Kidney (tissue), 22 donors: ENCODE measurements at places on chromosomes 3 and 15.
A peak's percentile ranks its signal among the peaks of the same experiment; 100 is the strongest.

DNA sequence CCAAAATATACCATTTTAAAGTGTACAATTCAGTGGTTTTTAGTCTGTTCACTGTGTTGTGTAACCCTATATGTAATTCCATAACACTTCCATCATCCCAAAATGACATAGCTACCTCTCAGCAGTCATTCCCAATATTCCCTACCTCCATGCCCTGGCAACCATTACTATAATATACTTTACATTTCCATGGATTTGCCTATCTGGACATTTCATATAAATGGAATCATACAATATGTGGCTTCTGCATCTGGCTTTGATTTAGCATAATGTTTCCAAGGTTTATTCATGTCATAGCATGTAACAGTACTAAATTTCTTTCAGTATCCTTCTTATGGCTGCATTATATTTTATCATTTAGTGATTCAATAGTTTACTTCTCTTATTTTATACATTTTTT, 25.3 kb downstream of the FAM98B start:
- no peak overlapping the region for H3K27ac ChIP-seq
- no peak overlapping the region for H3K4me3 ChIP-seq
- peaks cover 14% of the 10 kb centered on the region for H3K36me3 ChIP-seq
- no peaks in the 10 kb centered on the region for H3K4me1 ChIP-seq
- H3K27me3 ChIP-seq: no peaks in the 10 kb centered on the region

DNA sequence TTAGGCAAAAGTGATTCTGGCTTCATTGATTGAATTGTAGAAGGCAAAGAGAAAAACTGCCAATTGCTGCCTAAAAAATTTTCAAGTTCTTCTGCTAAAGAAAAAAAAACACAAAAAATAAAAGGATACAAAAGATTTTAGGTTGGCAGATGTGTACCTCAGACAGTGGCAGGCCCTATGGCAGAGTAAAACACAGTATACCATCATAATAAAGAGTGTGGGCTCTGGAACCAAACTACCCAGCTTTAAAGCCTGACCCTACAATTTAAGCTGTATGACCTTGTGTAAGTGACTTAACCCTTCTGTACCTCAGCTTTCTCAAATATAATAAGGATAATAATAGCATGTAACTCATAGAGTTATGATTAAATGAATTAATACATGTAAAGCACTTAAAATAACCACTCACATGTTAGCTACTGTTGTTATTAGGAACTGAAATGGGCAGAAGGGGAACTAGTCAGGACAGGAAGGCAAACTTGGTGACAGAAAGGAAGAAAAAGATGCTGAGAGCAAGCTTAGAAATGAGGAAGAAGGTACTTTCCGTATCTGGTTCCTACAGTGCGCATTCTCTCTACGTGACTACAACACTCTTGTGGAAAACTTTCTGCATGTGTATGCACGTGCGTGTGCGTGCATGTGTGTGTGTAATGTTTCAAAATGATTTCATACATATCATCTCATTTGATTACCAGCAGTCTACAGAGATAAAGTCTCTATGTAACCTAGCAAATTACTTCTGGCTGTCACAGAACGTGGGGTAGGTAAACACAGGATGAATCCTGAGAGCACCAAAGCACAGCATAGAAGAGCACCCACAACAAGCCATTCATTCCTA, 13.6 kb upstream of the GATM start:
- H3K4me1 ChIP-seq: peaks cover 5% of the 10 kb centered on the region
- H3K36me3 ChIP-seq: no peaks in the 10 kb centered on the region
- H3K27ac ChIP-seq: no peak overlapping the region
- H3K27me3 ChIP-seq: no peaks in the 10 kb centered on the region

GRCh38 chr3:194486540-194487288, at the start of gene ATP13A3:
TSS of gene ATP13A3 (minus strand) at chr3:194487002. CDS start at chr3:194462190, 24,812 bp downstream.
- H3K36me3 ChIP-seq: no peaks in the 10 kb centered on the region
- H3K4me1 ChIP-seq: peaks cover 4% of the 10 kb centered on the region
- DNase-seq: peak; percentile 96
- peak within 1 kb of the TSS; percentile 94 for H3K4me3 ChIP-seq
- no peaks in the 10 kb centered on the region for H3K27me3 ChIP-seq

- peak; percentile 95 for DNase-seq
- no peaks in the 10 kb centered on the region for H3K27me3 ChIP-seq
- peaks cover 31% of the 10 kb centered on the region for H3K4me1 ChIP-seq
- peak within 1 kb of the TSS; percentile 97 for H3K4me3 ChIP-seq
- peaks cover 17% of the 10 kb centered on the region for H3K36me3 ChIP-seq
Observed at GRCh38 chr3:49021813-49022687, at the start of gene NDUFAF3. TSS of gene NDUFAF3 (plus strand) at chr3:49022121. CDS start at chr3:49022145, 24 bp downstream.

DNA sequence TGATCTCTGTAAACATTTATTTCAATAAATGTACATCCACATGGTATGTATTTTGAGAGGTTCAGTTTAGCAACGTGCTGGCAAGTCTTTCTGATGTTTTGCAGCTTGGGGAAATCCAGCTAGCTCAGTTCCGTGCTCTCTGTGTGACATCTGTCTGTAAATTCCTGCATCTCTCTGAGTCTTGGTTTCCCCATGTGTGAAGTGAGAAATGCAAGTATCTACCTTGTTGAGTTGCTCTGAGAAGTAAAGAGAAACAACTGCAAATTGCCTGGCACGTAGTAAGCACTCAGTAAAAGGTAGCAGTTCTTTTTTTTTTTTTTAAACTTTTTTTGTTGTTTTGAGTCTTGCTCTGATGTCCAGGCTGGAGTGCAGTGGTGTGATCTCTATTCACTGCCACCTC, 30.2 kb upstream of the MORF4L1 start:
- H3K36me3 ChIP-seq: no peaks in the 10 kb centered on the region
- H3K27me3 ChIP-seq: no peaks in the 10 kb centered on the region
- H3K4me3 ChIP-seq: no peak overlapping the region
- no peak overlapping the region for H3K27ac ChIP-seq

- DNase-seq: no peak
- no peaks in the 10 kb centered on the region for H3K36me3 ChIP-seq
- no peak overlapping the region for H3K4me3 ChIP-seq
- no peaks in the 10 kb centered on the region for H3K27me3 ChIP-seq
Observed at GRCh38 chr15:90845201-90845949, 23.0 kb upstream of the FURIN start.

DNA sequence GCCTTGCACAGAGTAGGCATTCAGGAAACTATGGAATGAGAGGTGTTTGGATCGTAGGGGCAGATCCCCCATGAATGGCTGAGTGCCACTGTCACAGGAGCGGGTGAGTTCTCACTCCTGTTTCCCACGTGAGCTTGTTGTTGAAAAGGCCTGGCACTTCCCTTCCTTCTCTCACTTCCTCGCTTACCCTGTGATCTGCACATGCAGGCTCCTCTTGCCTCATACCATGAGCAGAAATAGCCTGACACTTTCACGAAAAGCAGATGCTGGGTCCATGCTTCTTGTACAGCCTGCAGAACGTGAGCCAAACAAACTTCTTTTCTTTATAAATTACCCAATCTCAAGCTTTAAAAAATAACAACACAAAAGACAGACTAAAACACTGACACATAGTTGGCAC, 55.4 kb downstream of the AGBL1 start:
- peak; percentile 7 for DNase-seq
- no peaks in the 10 kb centered on the region for H3K36me3 ChIP-seq
- no peaks in the 10 kb centered on the region for H3K4me1 ChIP-seq
- no peak overlapping the region for H3K4me3 ChIP-seq
- no peak overlapping the region for H3K27ac ChIP-seq

DNA sequence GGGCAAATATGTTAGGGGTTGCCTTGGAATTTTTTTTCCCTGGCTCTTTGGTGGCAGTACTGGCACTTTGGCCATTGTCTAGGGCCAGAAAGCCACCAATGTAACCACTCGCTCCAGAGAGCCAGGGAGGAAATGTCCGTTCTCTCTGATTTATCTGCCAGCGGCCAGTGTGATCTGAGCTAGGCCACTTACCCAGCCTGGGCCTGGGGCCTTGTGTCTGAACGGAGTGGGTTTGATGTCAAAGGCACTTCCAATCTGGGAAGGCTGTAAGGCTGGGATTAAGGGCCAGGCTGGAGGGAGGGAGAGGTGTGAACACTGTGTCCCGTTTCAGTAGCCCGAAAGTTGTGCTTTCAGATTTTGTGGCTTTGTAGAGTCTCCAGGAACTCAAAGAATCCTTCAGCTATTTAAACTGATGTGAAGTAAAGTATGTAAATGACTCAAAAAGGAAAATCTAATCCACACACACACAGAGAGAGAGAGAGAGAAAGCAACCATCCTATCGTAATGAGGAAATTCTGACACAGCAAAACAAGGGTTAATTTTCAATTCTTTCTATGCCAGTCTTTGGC, 271.0 kb downstream of the PDZRN3 start:
- H3K4me3 ChIP-seq: no peak overlapping the region
- DNase-seq: no peak
- H3K36me3 ChIP-seq: no peaks in the 10 kb centered on the region
- H3K27me3 ChIP-seq: no peaks in the 10 kb centered on the region
- H3K4me1 ChIP-seq: no peaks in the 10 kb centered on the region
- H3K27ac ChIP-seq: no peak overlapping the region

- no peaks in the 10 kb centered on the region for H3K36me3 ChIP-seq
- H3K4me1 ChIP-seq: no peaks in the 10 kb centered on the region
- H3K4me3 ChIP-seq: no peak overlapping the region
- no peaks in the 10 kb centered on the region for H3K27me3 ChIP-seq
Observed at GRCh38 chr3:31133541-31133940, 239.1 kb upstream of the GADL1 start.

DNA sequence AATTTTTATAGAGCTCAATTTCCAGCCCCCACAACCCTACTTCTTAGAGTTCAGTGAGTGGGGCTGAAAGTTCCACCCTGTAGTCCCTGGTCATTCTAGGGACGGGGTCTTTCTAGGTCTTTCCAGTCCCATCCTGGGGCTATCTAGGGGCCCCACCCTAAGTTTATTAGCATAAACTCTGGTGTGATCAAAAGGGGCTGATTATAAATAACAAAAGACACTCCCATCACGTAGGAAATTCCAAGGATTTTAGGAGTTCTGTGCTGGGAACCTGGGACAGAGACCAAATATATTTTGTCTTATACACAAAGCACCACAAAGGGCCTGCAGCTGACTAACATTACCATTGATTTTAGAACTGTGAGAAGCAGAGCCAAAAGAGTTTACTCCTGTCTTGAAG, 41.9 kb downstream of the RAD54L2 start:
- no peaks in the 10 kb centered on the region for H3K4me1 ChIP-seq
- no peaks in the 10 kb centered on the region for H3K27me3 ChIP-seq
- no peak overlapping the region for H3K4me3 ChIP-seq
- no peak overlapping the region for H3K27ac ChIP-seq
- H3K36me3 ChIP-seq: no peaks in the 10 kb centered on the region
- DNase-seq: no peak

- H3K36me3 ChIP-seq: no peaks in the 10 kb centered on the region
- H3K27ac ChIP-seq: no peak overlapping the region
- peak; percentile 96 for DNase-seq
Observed at GRCh38 chr15:94352636-94353487, 121.5 kb downstream of the MCTP2 start.

DNA sequence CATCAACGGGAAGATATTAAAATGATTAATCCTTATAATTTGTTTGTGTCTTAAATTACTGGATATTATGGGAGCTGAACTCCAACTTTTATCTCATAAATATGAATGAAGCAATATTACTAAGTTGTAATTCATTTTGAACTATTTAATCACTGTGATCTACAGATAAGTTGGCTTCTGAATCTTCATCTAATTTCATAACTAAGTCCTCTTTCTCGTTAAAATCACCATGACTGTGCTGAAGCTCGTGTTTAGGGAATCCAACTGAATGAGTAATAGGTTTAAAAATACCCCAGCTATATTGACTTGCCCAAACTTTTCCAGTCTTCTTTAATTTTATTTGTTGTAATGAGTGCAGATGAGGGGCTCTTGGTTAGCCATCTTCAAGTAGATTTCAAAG, 14.1 kb downstream of the MDFIC2 start:
- no peaks in the 10 kb centered on the region for H3K27me3 ChIP-seq
- H3K27ac ChIP-seq: no peak overlapping the region
- no peak for DNase-seq

GRCh38 chr3:55571216-55571813, 84.2 kb upstream of the WNT5A start:
- no peaks in the 10 kb centered on the region for H3K27me3 ChIP-seq
- no peaks in the 10 kb centered on the region for H3K36me3 ChIP-seq
- DNase-seq: no peak
- no peak overlapping the region for H3K27ac ChIP-seq

- no peak overlapping the region for H3K27ac ChIP-seq
- H3K4me1 ChIP-seq: no peaks in the 10 kb centered on the region
- H3K36me3 ChIP-seq: no peaks in the 10 kb centered on the region
Observed at GRCh38 chr3:13574798-13575451, 26.0 kb downstream of the FBLN2 start.

DNA sequence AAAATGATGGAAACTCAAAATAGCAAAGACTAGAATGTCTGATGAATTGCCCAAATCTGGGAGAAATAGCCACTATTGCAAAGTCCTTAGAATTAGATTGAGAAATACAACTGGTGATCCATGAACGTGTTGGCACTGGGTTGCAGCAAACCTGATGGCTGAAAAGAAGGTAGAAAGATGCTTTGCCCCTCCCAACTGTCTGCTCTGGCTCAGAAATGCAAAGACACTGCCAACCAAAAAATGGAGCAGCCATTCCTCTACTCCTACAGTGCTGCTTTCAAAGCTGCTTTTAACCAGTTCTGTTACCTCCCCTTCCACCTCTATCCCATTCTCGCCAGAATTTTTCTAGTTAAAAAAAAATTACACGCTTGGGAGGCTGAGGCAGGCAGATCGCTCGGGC, 60.7 kb downstream of the CPA3 start:
- no peaks in the 10 kb centered on the region for H3K27me3 ChIP-seq
- H3K4me3 ChIP-seq: no peak overlapping the region
- H3K36me3 ChIP-seq: no peaks in the 10 kb centered on the region
- no peak for DNase-seq
- H3K4me1 ChIP-seq: no peaks in the 10 kb centered on the region
